NCI-H1092 treated with DMSO at 0.1 percent for 48 hours (cell line): ENCODE measurements at places on chromosomes 1 and 21.

GRCh38 chr21:14072761-14073535 is 137.8 kb downstream of the LIPI start:
- no peak for DNase-seq

- DNase-seq: no peak
These were observed 873.4 kb upstream of the ADAMTS5 start for GRCh38 chr21:27840262-27840661.

DNA sequence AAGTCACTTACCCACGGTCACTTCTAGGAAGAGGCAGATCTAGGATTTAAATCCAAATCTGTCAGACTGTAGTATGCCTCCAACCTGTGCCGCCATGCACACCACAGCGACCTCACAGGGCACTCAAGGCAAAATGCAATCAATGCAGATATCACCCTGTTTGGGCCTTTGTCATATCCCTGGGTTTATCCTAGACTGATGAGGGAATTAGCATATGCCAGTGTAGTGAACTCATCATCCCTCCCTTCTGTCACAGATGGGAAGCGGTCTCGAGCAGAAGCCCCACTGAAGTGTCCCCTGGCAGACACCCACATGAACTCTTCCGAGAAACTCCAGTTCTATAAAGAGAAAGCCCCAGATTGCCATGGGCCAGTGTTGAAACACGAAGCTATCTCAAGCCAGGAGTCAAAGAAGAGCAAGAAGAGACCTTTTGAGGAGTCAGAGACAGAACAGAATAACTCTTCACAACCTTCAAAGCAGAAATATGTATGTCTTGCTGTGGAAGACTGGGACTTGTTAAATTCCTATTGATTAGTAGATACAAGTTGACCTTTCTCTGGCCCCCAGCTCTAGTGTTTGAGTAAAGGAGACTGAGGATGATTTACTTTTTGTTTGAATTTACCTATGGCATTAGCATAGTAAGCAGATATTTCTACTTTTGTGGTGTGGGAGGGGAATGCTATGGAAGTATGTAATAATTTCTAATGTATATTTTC is 21.4 kb downstream of the LRRC42 start:
- DNase-seq: no peak

DNA sequence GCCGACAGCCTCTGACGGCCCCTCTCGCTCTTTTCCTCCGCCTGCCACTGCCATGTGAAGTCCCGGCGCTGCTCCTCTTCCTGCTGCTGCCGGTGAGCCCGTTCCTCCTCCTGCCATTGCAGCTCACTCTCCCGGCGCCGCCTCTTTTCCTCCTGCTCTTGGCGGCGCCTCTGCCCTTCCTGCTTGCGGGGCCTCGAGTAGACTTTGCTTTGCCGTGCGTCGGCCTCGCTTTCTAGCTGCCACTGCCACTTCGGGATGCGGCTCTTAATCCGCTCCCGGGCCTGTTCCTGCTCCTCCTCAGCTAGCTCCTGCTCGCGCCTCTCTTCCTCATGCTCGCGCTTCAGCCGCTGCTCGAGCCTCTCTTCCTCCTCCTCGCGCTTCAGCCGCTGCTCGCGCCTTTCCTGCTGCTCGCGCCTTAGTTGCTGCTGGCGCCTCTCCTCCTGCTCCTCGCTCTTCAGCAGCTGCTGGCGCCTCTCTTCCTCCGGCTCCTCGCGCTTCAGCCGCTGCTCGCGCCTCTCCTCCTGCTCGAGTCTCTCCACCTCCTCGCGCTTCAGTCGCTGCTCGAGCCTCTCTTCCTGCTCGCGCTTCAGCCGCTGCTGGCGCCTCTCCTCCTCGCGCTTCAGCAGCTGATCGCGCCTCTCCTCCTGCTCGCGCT is 4.3 kb downstream of the TCHH start:
- no peak for DNase-seq

DNA sequence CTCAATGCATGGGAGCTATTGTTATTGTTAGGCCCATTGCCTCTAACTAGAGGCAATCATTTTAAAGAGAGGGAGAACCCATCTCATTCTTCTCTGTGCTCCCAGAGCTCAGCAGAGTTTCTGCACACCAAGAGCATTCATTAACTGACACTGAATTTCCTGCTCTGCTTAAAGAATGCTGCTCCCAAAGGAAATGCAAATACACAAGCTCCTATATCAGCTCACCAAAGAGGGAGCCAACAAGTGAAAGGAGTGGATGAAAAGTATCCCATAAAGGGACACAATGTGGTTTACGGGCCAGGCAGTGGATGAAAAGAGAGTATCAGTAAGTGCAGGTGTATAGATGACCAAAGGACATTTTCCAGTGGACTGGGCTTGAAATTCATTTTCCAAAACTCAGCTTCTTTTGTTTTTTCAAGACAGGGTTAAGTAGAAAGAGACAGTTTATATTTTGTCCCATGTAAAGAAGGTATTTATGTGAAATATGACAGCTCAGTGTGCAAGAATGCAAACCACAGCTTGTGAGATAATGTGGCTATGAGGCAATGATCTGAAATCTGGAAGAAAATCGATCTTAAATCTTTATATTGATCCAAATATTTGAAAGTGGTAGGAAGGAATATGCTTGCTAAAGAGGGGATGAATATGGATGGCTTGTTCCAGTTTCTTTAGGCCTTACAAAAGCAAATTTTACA is 207.7 kb upstream of the CAMK1G start:
- DNase-seq: no peak

- DNase-seq: no peak
These were observed 12.1 kb downstream of the TRAPPC10 start for GRCh38 chr21:44024257-44024656.

DNA sequence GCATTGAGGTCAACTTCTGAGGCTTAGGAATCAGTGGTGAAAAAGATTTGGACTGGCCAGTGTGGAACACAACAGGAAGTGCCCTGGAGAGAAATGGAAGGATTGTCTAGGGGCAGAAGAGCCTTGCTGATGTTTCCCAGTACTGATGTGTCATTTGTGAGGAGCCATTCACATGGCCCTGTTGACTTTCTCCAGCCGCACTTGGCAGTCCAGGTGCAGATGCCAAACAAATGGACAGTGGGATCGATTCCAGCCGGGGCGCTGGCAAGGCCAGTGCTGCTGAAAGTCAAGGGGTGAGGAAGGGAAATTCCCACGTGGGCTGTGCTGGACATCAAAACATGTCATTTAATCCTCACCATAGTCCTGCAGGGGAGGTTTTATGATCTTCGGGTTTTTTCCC is 4.9 kb upstream of the TRIM63 start:
- peak; percentile 14 for DNase-seq

GRCh38 chr1:3183411-3183810 is 114.4 kb downstream of the PRDM16 start:
- DNase-seq: no peak

DNA sequence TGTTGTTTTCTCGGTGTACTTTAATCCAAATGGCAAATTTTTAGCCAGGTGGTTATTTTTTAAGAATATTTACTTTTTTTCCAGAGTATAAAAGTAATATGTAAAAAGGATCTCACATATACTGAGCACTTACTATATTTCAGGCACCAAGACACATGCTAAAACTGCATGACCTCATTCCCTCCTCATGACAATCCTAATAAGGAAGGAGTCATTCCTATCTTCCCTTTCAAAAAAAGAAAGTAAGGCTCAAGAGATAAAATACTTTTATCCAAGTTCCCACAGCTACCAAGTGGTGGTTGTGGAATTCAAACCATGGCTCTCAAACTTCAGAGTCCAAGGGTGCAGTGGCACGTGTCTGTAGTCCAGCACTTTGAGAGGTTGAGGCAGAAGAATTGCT is 19.4 kb downstream of the ATP2B4 start:
- no peak for DNase-seq

DNA sequence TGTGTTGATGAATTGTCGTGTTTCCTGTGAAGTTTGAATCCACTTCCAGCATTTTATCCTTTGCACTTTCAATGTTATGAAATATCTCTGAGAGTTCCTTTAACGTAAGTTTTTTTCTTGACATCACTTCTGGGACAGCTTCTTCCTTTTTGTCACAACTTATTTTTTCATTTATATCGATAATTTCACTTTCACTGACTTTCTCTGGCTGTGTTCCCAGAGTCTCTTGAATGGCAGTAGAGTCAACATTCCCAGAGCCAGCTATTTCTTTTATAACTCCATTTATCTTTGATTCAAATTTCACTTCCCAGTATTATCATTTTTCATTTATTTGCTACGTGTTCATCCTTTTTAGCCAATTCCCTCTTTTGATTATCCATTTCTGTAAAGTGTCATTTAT is 256.5 kb downstream of the PAPPA2 start:
- DNase-seq: peak; percentile 23

DNA sequence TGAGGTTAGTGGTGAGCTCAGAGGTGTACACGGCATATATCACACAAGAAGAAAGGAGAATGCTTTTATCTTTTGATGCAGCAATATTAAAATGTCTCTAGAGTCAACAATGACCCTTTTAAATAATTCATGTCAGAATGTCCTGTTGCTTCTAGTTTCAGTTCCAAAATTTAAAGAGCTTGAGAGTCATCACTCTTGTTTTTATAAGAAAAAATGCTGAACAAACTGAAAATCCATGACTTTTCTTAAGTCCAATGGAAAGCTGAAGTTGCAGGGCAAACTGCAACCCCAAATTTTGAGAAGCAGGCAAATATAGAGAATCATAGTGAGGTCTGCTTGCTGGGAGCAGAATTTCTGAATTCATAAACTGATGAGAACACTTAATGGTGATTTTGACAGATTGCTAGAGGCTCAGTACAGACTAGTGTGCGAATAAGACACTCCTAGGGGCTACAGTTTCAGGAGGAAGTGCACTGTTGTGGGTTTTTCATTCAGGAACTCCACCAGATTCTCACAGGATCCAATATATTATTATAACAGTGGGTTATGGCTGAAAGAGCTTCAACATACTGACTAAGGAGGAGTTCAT is 135.1 kb downstream of the CLIC6 start:
- DNase-seq: no peak

- DNase-seq: no peak
These were observed 6.5 kb downstream of the STUM start for GRCh38 chr1:226555092-226555491.

- peak; percentile 27 for DNase-seq
These were observed 610 bp downstream of the DRAXIN start for GRCh38 chr1:11691928-11692711.

DNA sequence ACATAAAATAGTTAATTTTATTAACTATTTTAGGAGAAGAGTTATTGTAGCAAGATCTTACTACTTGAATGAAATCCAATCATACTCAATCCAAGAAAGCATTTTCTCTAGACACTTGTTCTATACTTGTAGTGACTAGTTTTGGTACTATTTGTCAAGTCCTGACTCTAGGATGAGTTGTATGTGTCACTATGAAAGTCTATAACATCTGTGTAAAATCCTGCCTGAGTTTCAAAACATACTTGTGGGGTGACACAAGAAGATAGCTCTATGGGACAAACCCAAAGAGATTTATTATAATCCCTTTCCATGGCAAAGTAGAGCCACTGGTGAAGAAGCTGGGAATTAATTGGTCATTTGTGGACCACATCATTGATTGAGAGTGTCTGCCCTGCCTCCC is 1042.2 kb upstream of the ADGRL4 start:
- no peak for DNase-seq

- DNase-seq: no peak
These were observed 3.5 kb downstream of the KRTAP10-2 start for GRCh38 chr21:44547656-44548331.

- no peak for DNase-seq
These were observed 254.4 kb downstream of the AKT3 start for GRCh38 chr1:243595527-243596210.

DNA sequence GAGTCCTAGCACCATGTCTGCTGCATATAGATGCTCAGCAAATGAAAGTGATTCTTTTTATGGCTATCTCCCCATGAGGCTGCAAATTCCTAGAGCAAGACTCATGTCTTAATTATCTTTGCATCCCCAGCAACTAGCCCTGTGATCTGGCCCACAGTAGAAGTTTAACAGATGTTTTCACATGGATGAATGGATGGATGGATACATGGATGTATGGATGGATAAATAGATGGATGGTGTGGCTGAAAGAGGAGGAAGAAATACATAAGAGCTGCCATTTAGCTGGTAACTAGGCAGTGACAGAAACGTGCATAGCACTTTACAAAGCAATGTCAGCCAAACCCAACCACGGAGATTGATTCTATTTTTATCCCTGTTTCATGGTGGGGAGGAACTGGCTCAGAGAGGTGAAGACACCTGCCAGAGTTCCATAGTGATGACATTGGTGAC is 32.7 kb upstream of the ZBTB40 start:
- no peak for DNase-seq

GRCh38 chr1:96364576-96364975 is 357.0 kb upstream of the PTBP2 start:
- DNase-seq: no peak

- no peak for DNase-seq
These were observed 146.8 kb downstream of the DYRK1A start for GRCh38 chr21:37513383-37513782.

DNA sequence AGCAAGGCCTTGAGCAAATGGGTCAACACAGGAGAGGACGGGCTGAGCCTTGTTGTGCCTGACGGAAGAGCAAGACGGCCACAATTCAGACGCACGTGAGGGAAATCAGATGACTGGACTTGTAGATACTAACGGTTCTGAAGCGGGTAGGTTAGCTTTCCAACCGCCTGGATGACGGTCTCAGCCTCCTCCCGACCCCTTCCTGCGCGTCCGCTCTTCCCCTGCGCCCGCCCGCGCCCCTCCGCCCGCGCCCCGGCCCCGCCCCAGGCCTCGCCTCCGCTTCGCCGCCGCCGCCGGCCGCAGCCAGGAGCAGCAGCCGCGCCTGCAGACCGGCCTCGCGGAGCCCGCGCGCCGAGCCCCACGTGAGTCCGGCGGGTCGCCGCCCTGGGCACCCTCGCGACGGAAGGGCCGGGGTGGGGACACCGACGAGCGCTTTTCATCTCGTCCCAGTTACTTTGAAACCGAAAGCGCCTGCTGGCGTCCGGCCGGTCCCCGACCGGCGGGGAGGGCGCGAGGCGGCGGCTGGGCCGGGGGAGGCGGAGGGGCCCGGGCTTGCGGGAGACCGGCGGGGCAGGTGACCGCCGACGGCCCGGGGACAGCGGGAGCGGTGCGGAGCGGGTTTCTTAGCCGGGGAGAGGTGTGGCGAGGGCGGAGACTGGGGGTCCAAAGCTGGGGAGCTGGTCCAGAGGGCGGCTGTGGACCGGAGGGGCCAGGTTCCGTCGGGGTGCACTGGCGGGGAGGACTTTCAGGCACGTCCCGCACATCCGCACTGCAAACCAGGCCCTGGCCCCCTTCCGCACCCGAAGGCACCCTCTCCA is at the start of gene TRAF5:
TSS of gene TRAF5 (plus strand) at position 306 of the 818 bp plus-strand sequence. CDS start 26,407 bp downstream, outside the sequence.
- peak; percentile 73 for DNase-seq

- DNase-seq: no peak
These were observed 56.5 kb downstream of the GATAD2B start for GRCh38 chr1:153866045-153866850.

DNA sequence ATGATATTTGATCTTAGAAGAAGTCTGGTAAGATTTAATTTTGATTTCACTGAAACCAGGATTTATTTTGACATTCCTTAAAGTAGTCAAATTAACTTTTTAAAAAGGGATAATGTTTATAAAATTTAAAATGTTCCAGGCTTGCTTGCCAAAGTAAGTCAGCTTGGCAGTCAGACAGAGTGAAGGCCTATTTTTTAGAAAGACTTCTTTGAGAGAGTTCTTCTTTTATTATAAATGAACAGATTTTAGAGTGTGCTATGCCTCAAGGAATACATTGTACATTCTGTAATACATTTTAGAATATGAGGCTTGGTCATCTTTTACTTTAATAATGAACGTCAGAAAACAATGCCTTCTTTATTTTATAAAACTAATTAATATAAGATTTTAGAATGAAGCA is 138.7 kb downstream of the DISP1 start:
- DNase-seq: no peak

- no peak for DNase-seq
These were observed 39.7 kb downstream of the NUP210L start for GRCh38 chr1:154115180-154115579.

GRCh38 chr1:55833529-55834091 is 618.4 kb upstream of the USP24 start:
- peak; percentile 23 for DNase-seq
